ENCODE measurements at places on chromosomes 7 and 10.

GRCh38 chr7:42494736-42495135, 257.7 kb upstream of the GLI3 start:
- DNase-seq: no peak

- peak; percentile 37 for DNase-seq
Observed at GRCh38 chr7:132650498-132650897, 74.2 kb upstream of the PLXNA4 start.

DNA sequence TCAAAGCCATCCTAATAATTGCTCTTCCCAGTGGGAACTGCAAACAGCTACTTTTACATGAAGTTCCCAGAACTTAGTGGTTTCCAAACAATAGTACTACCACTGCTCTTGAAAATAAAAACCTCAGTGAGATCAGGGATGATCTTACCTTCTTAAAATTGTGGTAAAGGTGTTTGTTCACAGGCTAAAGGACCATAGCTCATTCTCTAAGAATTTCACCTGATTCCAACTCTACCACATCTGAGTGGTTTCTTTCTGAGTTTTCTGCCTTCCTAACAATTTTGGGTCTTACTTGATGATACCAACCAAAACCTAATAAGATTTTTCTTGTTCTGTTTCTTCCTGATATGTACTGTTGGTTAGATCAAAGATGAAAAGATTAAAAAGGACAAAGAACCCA, 45.6 kb upstream of the AGBL3 start:
- DNase-seq: no peak

GRCh38 chr10:84181631-84182030, 8.0 kb downstream of the GPR15LG start:
- no peak for DNase-seq

DNA sequence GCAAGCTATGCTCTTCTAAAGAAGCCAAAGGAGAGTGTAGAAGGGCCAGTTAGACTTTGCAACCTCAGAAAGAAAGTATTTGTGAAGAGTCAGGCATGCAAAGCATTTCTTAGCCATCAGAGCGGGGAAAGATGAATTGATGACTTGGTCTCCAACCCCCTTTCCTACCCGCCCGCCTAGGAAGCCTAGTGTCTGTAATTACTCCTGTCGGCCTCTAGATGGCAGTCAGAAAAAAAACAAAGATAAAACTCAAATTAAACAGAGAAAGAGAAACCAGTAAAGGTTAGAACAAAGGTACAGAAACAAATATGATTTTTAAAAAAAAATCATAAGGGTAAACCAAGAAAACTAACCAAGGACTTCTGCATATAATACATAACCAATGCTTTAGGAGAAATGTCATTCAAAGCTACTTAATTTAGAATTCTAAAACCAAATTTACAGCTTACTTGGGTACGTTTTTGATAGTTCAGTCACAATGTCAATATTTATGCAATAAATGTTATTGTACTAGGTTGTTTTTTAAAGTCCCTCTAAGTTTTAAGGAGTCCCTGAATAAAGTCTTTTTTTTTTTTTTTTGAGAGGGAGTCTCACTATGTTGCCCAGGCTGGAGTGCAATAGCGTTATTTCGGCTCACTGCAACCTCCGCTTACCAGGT, 97.6 kb downstream of the LYZL1 start:
- DNase-seq: peak; percentile 40

- no peak for DNase-seq
Observed at GRCh38 chr7:139821349-139822105, 7.5 kb upstream of the TBXAS1 start.

- peak; percentile 39 for DNase-seq
Observed at GRCh38 chr10:93115661-93116383, 42.1 kb downstream of the CYP26A1 start.
